ENCODE measurements at places on chromosomes 1 and 21. TPM values are rescaled to one million over a fixed set of nuclear protein-coding genes. Genes with fewer than 3 reads are reported as not detected.

Gene UHMK1
- total RNA-seq: 52.1 TPM

Gene ACTL8
- total RNA-seq: 0.13 TPM

Gene KRTAP6-3
- not detected for total RNA-seq

Gene PGBD5
- 14.8 TPM for total RNA-seq

Gene SH3BGR
- 3.3 TPM for total RNA-seq

Gene IL22RA1
- total RNA-seq: 15.5 TPM

Gene SELL
- 1.5 TPM for total RNA-seq

Gene CTNNBIP1
- 28.1 TPM for total RNA-seq

Gene ETNK2
- 0.40 TPM for total RNA-seq

Gene CLEC20A
- not detected for total RNA-seq

Gene FHAD1
- total RNA-seq: 1.5 TPM

Gene EFNA3
- 21.4 TPM for total RNA-seq

Gene LRRC7
- total RNA-seq: 0.22 TPM

Gene MYOM3
- 3.3 TPM for total RNA-seq

Gene SPRR4
- not detected for total RNA-seq

Gene UQCRHL
- 2.4 TPM for total RNA-seq

Data from colonic mucosa (tissue), 4 donors.